ENCODE measurements at places on chromosomes 7 and 10. TPM values are rescaled to one million over a fixed set of nuclear protein-coding genes. Genes with fewer than 3 reads are reported as not detected.
A peak's percentile ranks its signal among the peaks of the same experiment; 100 is the strongest.

The NYAP1 gene
- 5.5 TPM for total RNA-seq

The PTPRZ1 gene
- 78.1 TPM for total RNA-seq

The HECW1 gene
- total RNA-seq = 4.3 TPM

The CD36 gene
- total RNA-seq = not detected

- peak; percentile 71 for DNase-seq
Measured at GRCh38 chr10:28722065-28722803, 44.9 kb downstream of the BAMBI start.

GRCh38 chr10:127525686-127526085, 23.4 kb upstream of the NPS start:
- DNase-seq = no peak

DNA sequence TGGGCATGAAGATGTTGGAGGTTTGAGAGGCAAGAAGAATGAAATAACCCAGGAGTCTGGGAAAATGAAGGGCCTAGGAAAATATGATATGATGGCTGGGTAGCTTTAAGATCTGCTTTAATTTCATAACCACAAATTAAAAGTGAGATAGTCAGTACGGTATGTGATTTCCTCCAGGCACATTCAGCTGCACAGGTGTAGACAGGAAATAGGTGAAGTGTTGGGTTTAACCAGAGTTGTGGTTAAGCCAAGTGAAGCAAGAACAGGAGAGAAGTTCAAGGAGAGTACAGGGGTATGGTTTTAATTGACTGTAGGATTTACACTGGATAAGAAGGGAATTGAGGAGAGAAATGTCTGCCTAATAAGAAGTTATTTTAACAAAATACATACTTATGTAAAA, 2.6 kb downstream of the PNLIPRP3 start:
- no peak for DNase-seq

DNA sequence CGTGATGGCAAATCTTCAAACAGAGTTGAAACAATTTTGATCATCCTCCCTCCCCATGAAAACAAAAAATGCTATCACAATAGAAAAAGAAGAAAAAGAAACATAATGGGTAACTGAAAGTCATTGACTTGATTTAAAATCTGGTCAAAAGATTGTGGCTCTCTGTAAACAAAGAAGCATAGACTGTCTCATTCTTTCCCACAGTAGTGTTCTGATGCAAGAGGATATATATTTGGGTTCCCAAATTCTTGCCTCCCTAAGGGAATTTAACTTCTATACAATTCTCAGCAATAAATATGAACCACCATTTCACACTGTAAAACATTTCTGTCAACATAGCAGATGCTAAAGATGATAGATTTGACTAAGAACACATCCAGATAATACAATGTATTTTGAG, 32.8 kb upstream of the MEOX2 start:
- no peak for DNase-seq

DNA sequence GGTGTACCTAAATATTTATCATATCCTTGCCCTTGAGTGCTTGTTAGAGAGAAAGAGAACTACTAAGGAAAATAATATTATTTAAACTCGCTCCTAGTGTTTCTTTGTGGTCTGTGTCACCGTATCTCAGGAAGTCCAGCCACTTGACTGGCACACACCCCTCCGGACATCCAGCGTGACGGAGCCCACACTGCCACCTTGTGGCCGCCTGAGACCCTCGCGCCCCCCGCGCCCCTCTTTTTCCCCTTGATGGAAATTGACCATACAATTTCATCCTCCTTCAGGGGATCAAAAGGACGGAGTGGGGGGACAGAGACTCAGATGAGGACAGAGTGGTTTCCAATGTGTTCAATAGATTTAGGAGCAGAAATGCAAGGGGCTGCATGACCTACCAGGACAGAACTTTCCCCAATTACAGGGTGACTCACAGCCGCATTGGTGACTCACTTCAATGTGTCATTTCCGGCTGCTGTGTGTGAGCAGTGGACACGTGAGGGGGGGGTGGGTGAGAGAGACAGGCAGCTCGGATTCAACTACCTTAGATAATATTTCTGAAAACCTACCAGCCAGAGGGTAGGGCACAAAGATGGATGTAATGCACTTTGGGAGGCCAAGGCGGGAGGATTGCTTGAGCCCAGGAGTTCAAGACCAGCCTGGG, 11.4 kb downstream of the SERPINE1 start:
- DNase-seq = peak; percentile 85

- no peak for DNase-seq
Measured at GRCh38 chr7:107946451-107946850, 55.5 kb downstream of the DLD start.

- no peak for DNase-seq
Measured at GRCh38 chr10:124285587-124286527, 132.9 kb downstream of the OAT start.

GRCh38 chr7:108836256-108836655, 266.6 kb downstream of the DNAJB9 start:
- DNase-seq = no peak

GRCh38 chr7:129872054-129872453, 80.7 kb downstream of the UBE2H start:
- DNase-seq = no peak

DNA sequence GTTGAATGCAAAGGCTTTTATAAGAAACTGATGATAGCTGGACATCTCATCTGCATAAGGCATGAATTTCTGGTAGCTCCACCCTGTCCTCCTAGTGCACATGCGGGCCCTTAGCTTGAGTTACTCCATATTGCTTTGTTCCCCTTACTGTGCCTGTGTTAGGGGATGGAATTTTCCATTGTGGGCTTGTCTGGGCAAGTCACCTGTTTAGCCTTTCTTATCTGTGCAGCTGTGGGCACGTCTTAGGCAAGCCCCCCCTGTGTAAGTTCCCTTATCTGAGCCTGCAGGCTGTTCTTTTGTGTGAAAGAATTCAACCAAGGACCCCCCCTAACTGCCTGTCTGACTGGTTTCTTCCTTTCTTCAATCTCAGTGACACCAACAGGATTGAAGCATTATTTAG, 14.5 kb upstream of the CROT start:
- DNase-seq = no peak

DNA sequence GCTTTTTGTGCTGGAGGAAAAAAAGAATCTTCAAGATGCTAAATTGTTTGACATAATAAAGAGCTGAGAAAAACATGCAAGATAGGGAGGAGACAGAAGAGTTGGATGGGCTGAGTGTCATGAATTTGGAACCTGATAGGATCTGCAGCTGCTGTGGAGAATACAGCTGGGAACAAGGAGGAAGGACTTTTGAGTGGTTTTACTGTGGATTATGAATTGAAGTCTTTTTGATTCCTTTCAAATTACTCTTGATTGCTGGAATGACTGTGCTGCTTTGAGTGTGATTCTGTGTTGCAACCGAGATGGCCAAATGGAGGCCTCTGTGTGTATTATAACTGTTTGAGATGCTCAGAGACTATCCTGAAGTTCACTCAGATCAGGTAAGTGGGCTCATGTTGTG, 4.0 kb downstream of the EFCAB10 start:
- DNase-seq = no peak

Measured in H7 (cell line).